Bronchus fibroblast of lung (primary cell): ENCODE measurements at places on chromosomes 6 and 20. TPM values are rescaled to one million over a fixed set of nuclear protein-coding genes. Genes with fewer than 3 reads are reported as not detected.

RRBP1 gene
- total RNA-seq: 151 TPM in 2 replicates

CDH26 gene
- total RNA-seq: 0.15 TPM in 1 of 2 replicates, not detected in the other

KHDC1 gene
- total RNA-seq: 4.0 and 6.1 TPM in 2 replicates

ELOVL2 gene
- under 0.01 and 0.17 TPM in 2 replicates for total RNA-seq

RALGAPB gene
- 14.1 and 14.6 TPM in 2 replicates for total RNA-seq

PDYN gene
- not detected in 2 replicates for total RNA-seq

MYCT1 gene
- total RNA-seq: not detected in 2 replicates

HSD17B8 gene
- total RNA-seq: 10.7 and 11.1 TPM in 2 replicates

TMEM244 gene
- total RNA-seq: not detected in 2 replicates

RBBP8NL gene
- total RNA-seq: not detected in 2 replicates

ENPP5 gene
- total RNA-seq: 0.30 and 1.0 TPM in 2 replicates

LSM14B gene
- total RNA-seq: 26.9 and 27.6 TPM in 2 replicates

TBX18 gene
- 9.4 and 10.7 TPM in 2 replicates for total RNA-seq

HLA-F gene
- total RNA-seq: not detected in 2 replicates

CFAP61 gene
- total RNA-seq: not detected in 2 replicates

IPCEF1 gene
- total RNA-seq: under 0.01 TPM in 1 of 2 replicates, not detected in the other
